Adipocyte (in vitro differentiated cells): ENCODE measurements at places on chromosomes 5 and 9.

DNA sequence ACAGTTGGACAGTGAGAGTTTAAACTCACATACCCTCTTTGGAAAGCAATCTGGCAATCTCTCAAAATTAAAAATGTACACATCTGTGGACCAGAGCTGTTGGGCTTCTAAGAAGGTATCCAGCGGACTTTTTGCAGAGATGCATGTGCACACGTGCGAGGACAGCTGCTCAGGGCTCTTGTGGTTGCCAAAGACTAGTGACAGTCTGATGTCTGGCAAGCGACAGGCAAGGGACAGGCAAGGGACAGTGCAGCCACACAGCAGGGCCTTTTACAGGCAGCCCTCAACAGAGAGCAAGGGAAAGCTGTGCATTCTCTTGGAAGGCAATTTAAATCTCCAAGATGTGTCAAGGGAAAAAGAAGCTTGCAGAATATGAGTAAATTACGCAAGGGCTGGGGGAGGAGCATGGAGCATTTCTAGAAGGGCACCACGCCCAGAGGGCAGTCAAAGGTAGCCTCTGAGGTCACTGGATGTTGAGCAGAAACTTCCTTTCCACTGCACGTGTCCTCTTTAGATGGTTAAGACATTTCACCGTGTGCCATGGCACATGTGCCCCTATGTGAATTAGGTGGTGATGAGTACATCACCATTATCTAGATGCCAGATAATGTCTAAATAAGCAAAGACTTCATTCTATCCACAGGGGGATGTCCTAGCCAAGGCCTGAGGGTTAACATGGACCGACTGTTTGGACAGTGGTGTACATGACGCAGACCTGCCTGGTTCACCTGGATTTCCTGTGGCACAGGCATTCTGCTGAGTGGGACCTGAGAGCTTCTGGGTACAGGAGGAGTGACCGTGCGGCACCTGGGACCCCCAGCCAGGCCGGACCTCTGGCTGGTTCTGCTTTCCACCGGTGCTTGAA, 9.1 kb downstream of the GFPT2 start:
- peak; percentile 63 for DNase-seq

GRCh38 chr5:156981481-156981880, 18.5 kb upstream of the TIMD4 start:
- no peak for DNase-seq

- DNase-seq, result no peak
These were observed 30.5 kb upstream of the ADAM19 start for GRCh38 chr5:157606046-157606445.

GRCh38 chr5:168261227-168261571, 30.2 kb upstream of the WWC1 start:
- DNase-seq, result no peak

GRCh38 chr9:20495098-20495497, 127.2 kb downstream of the MLLT3 start:
- no peak for DNase-seq

DNA sequence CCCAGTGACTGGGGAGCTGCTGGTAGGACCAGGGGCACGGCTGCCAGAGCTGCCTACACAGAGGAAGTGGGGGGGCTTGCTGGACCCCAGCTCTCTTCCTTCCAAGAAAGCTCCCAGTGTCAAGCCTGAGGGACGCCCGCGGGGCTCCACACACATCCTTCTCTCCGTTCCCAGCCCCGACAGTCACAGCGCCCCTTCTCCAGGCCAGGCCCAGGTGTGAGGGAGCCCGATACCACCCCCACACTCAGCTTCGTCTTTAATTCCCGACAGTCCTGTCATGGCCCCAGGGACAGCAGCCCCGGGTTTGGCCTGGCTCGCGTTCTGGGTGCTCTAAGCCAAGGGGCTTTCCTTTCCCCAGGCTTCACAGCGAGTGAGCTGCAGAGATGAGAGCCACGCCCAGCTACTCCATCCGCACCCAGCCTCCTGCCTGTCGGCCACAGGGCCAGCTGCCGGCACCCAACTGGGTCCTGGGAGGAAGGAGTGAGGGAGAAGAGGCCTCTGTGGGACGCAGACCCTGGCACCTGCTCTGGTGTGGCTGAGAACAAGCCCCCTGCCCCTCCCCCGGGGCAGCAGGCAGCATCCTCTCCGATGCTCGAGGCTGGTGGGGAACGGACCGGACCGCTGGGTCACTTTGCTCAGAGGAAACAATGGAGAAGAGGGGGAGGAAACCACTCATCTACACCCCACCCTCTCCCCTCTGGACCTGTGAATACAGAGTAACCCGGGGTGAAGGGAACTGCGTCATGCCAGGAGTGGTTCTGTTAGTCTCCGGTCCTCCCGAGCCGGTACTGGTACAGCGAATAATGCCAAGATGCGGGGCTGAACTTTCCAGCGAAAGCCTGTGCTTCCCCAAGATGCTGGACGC, 53.9 kb upstream of the PHYKPL start:
- no peak for DNase-seq
